ENCODE measurements at places on chromosomes 6 and 20. TPM values are rescaled to one million over a fixed set of nuclear protein-coding genes. Genes with fewer than 3 reads are reported as not detected.

Gene PRDM13
- total RNA-seq, result not detected

Gene AGER
- total RNA-seq, result 0.75 TPM

Gene TMEM14C
- 121 TPM for total RNA-seq

Gene F13A1
- total RNA-seq, result 16.9 TPM

Gene IL17F
- total RNA-seq, result not detected

Gene LKAAEAR1
- not detected for total RNA-seq

Gene GPR63
- 0.69 TPM for total RNA-seq

Gene LY6G5B
- 5.6 TPM for total RNA-seq

DNA sequence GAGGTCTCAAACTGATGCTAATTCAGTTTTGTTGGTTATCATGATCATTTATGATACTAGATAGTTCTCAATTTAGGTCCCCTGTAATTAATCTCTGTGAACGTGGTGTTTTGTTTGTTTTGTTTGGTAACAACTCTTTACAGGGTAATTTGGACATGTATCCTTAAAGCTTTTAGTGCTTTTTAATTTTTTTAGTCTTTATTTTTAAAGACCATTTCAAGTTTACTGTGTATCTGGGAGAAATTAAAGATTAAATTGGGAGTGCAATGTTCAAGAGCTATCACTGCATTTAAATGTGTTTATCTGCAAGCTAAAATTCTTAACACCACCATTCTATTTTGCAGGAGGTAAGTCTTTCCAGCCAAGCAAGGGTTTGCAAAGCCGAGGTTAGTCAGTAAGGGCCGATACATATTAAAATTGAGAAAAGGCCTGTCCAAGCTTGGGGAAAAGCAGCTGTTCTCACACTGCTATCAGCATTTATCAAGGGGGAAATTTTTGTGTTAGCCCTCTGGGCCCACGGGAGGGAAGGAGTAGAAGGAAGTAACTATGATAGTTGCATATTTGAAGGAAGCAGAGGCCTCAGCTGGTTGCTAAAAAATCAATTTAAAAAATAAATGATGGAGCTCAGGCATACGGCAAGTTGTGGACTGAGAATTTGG is 59.3 kb upstream of the ZNF217 start:
- peaks cover 27% of the 10 kb centered on the region for H3K4me1 ChIP-seq
- no peak overlapping the region for H3K4me3 ChIP-seq
- H3K27me3 ChIP-seq, result no peaks in the 10 kb centered on the region

- no peak for DNase-seq
- no peaks in the 10 kb centered on the region for H3K27me3 ChIP-seq
- peak overlapping the region; percentile 37 for H3K27ac ChIP-seq
These were observed 39.2 kb downstream of the FAM50B start for GRCh38 chr6:3888153-3888957.

DNA sequence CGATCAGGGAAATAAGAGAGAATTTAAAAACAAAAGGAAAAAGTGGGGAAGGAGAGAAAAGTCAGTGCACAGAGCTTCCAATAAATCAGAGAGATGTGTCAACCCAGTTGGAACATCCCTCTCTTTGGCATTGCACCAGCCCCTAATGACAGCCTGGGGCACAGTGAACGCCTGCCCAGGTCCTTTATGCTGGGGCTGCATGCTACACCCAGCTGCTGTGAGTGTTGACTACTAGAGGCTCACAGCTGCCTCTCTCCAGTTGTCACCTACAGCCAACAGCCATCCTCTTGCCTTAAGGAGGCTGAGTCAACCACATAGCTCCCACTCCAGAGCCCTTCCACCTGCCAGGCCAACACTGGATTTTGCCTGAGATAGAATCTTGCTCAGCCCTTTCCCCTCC is 19.0 kb downstream of the OR2H2 start:
- DNase-seq, result no peak
- H3K27me3 ChIP-seq, result no peaks in the 10 kb centered on the region
- peaks cover 16% of the 10 kb centered on the region for H3K36me3 ChIP-seq
- H3K4me3 ChIP-seq, result no peak overlapping the region
- H3K27ac ChIP-seq, result no peak overlapping the region
- H3K4me1 ChIP-seq, result no peaks in the 10 kb centered on the region

GRCh38 chr6:1669996-1670395 is 60.3 kb downstream of the FOXC1 start:
- H3K4me1 ChIP-seq, result no peaks in the 10 kb centered on the region
- no peak overlapping the region for H3K27ac ChIP-seq
- H3K27me3 ChIP-seq, result no peaks in the 10 kb centered on the region
- no peaks in the 10 kb centered on the region for H3K36me3 ChIP-seq

DNA sequence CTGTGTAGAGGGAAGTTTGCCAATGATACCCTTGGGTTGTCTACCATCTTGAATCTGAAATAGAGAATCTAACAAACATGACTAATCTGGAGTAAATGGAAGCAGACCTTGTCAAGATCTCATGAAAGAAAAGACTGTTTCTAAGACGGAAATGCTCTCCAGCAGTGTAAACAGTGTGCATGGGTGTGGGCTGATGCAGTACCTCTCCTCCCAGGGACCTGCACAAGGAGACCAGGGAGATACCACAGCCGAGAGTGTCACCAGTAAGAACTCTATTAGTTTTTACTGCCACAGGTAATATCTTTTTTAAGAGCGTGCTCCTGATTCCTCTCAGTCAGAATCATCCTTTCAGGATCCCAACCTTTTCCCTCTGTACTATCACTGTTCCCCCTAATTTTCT is 513.3 kb upstream of the SOX4 start:
- H3K27me3 ChIP-seq, result no peaks in the 10 kb centered on the region
- peaks cover 3% of the 10 kb centered on the region for H3K4me1 ChIP-seq
- no peak overlapping the region for H3K27ac ChIP-seq
- no peak for DNase-seq

DNA sequence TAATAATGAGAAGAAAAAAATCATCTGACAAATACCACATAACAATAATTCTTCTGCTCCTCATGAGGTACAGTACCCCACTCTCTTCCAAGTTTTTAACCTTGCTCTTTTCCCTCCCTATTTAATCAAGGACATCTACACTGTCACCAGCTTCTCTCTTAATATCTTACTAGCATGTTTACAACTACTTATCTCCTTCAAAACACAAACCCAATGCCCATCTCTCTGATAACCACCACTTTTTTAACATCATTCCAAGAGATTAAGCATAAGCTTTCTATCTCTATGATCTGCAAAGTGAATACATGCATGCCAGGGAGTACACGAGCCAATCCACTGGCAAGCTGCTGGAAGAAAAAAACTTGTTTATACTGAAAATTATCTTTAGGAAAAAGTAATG is 10.3 kb downstream of the CEP85L start:
- DNase-seq, result no peak
- H3K4me1 ChIP-seq, result peaks cover 5% of the 10 kb centered on the region
- no peak overlapping the region for H3K27ac ChIP-seq
- H3K36me3 ChIP-seq, result no peaks in the 10 kb centered on the region

- no peaks in the 10 kb centered on the region for H3K4me1 ChIP-seq
- no peaks in the 10 kb centered on the region for H3K27me3 ChIP-seq
- no peak overlapping the region for H3K4me3 ChIP-seq
- no peaks in the 10 kb centered on the region for H3K36me3 ChIP-seq
- no peak overlapping the region for H3K27ac ChIP-seq
These were observed 101.1 kb downstream of the CDK19 start for GRCh38 chr6:110714143-110714542.

GRCh38 chr6:25277386-25277785 is 1.8 kb upstream of the CARMIL1 start:
- H3K27ac ChIP-seq, result no peak overlapping the region
- no peaks in the 10 kb centered on the region for H3K36me3 ChIP-seq
- H3K4me1 ChIP-seq, result peaks cover 18% of the 10 kb centered on the region

- peaks cover 9% of the 10 kb centered on the region for H3K4me1 ChIP-seq
- no peak overlapping the region for H3K4me3 ChIP-seq
- no peak for DNase-seq
- H3K27ac ChIP-seq, result no peak overlapping the region
- no peaks in the 10 kb centered on the region for H3K36me3 ChIP-seq
- no peaks in the 10 kb centered on the region for H3K27me3 ChIP-seq
These were observed 710.1 kb upstream of the NRSN1 start for GRCh38 chr6:23415819-23416427.

GRCh38 chr6:26216359-26216885 is 129.2 kb downstream of the HFE start:
- peak; percentile 78 for DNase-seq
- H3K36me3 ChIP-seq, result no peaks in the 10 kb centered on the region
- peak overlapping the region; percentile 43 for H3K4me3 ChIP-seq
- peak overlapping the region; percentile 89 for H3K27ac ChIP-seq
- peaks cover 26% of the 10 kb centered on the region for H3K27me3 ChIP-seq

DNA sequence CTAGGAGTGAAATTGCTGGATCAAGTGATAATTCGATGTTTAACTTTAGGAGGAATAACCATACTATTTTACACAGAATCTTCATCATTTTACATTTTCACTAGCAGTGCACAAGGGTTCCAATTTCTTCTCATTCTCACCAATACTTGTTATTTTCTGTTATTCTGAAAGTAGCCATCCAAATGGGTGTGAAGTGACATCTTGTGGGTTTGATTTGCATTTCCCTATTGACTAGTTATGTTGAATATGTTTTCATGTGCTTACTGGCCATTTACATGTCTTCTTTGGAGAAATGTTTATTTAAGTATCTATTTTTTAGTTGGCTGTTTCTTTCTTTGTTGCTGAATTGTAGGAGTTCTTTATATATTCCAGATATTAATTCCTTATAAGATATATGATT is 164.3 kb downstream of the CD109 start:
- H3K4me3 ChIP-seq, result no peak overlapping the region
- no peak for DNase-seq
- H3K36me3 ChIP-seq, result no peaks in the 10 kb centered on the region
- H3K27ac ChIP-seq, result no peak overlapping the region
- no peaks in the 10 kb centered on the region for H3K4me1 ChIP-seq
- no peaks in the 10 kb centered on the region for H3K27me3 ChIP-seq

DNA sequence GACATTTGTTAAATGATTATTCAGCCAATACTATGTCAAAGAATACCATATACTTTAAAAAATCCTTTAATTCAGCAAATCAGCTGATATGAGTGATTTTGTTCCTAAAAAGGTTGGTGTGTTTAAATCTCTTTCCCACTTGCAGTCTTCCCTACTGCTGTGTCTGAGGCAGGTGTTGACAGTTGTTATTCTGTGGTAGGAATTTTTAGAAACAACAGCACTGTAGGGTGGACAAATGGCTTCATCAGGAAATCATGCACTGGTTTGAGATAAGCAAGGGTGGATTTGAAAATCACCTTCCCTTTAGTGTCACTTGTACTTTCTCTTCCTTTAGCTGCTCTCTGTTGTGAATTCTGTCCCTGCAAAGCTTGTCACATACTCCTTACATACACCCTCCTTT is 213.7 kb upstream of the SGK1 start:
- no peak for DNase-seq
- no peak overlapping the region for H3K4me3 ChIP-seq
- H3K27me3 ChIP-seq, result no peaks in the 10 kb centered on the region
- peak overlapping the region; percentile 40 for H3K27ac ChIP-seq
- H3K36me3 ChIP-seq, result no peaks in the 10 kb centered on the region
- peaks cover 13% of the 10 kb centered on the region for H3K4me1 ChIP-seq

DNA sequence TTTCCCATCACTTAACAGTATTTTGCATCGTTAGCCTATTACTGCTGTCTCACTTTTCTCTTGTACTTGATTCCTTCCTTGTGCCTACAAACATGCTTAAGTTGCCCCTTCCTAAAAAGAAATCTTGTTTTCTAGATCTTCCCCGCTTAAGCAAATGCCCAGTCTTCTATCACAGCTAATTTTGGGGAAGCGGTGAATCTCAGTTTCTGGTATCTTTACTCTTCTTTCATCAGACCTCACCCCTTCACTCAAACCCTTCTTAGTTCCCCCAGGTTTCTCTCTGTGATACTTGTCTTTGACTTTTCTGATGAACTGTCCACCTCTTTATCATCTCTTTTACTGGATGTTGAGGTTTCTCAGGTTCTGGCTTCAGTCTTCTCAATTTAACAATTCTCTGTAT is 14.2 kb downstream of the VAPB start:
- H3K27me3 ChIP-seq, result no peaks in the 10 kb centered on the region
- no peak overlapping the region for H3K27ac ChIP-seq
- no peaks in the 10 kb centered on the region for H3K36me3 ChIP-seq
- no peak for DNase-seq
- peaks cover 27% of the 10 kb centered on the region for H3K4me1 ChIP-seq

DNA sequence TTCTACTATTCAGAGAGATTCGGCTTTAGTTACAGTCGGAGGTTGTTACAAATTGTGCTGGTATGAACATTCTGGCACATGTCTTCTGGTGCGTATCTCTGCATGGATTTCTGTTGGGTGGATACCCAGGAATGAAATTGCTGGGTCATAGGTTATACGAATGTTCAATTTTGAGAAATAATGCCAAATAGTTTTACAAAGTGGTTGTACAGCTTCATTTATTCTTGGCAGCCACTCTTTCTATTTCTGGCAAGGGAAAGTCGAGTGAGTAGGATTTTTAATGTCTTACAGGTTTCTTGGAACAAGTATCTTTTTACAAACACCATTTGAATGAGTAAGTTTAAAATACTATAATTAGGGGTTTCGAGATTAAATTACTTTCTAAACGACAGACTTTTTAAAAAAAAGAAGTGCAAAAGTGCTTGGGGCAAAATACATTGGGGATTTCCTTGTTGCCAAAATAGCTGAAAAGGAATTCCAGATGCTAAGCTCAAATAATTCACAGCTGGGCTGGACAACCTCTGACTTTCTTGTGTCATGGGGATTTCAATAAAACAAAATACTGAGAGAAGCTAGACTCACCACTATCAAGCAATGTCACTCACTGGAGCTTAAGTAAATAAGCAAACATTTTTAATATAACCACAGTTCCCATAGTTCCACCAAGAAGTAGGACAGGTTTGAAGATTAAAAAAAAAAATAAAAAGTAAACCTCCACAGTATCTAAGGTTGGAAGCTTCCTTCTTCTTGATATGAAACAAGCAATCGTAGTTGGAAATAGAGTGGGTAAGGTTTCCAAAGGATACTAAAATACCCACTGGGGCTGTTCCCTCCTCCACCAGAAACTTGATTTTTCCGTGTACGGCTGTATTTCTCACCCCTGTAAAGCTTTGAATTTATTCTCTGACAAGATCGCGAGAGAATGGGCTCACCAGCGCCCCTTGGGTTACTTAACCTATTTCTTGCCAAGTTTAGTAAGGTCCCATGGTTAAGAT is 21.6 kb upstream of the GFOD1 start:
- H3K27me3 ChIP-seq, result no peaks in the 10 kb centered on the region
- no peaks in the 10 kb centered on the region for H3K36me3 ChIP-seq
- no peak overlapping the region for H3K4me3 ChIP-seq
- peaks cover 63% of the 10 kb centered on the region for H3K4me1 ChIP-seq
